Eye (tissue), 1 donor: ENCODE measurements at places on chromosomes 7 and 10.

DNA sequence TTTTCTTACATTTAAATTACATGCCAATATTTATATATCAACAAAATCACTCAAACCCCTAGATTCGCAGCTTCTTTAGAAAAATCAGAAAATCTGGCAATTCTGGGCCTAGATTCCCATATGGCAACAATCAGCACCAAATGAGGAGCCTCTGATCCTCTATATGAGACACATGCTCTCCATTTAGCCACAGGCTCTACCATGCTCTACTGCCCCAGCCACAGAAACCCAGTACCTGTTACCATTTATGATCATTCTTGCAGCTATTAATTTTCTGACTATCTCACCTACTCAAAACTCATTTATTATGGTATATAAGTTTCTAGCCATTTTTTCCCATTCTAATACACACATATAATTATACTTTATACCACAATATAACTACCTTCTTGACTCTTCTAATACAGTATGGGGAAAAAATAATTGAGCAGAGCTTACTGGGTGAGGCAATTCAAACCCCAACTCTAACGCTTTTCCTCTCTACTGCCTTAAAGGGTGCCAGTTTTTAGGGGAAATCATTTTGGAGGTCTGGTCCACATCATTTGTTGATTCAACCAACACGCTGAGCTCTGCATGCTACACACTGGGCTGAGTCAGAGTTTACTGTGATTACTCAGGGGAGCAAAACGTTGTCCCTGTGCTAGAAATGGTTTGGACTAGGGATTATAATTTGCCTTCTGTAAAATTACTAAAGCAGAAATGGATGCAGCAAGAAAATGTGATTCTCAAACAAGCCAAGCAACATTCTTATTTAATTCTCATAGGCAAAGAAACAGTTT lies 11.6 kb downstream of the PDLIM1 start:
- DNase-seq, result no peak

DNA sequence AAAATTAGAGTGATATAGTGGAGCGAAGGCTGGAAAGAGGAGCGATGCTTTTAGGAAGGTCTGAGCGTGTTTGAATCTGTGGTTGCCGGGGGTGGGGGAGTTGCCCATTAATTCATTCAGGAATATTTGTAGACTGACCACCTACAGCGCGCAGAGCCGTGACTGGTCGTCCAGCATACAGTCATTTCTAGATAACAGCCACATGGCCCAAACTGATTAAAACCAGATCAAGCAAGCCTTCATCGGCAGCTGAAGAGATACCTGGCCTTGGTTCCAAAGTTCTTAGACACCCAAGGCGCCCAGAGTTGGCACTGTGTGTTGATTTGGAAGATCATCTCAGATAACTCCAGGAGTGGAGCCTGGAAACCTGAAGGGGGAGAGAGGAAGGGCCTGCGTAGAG lies 1.7 kb downstream of the PROSER2 start:
- DNase-seq, result no peak

DNA sequence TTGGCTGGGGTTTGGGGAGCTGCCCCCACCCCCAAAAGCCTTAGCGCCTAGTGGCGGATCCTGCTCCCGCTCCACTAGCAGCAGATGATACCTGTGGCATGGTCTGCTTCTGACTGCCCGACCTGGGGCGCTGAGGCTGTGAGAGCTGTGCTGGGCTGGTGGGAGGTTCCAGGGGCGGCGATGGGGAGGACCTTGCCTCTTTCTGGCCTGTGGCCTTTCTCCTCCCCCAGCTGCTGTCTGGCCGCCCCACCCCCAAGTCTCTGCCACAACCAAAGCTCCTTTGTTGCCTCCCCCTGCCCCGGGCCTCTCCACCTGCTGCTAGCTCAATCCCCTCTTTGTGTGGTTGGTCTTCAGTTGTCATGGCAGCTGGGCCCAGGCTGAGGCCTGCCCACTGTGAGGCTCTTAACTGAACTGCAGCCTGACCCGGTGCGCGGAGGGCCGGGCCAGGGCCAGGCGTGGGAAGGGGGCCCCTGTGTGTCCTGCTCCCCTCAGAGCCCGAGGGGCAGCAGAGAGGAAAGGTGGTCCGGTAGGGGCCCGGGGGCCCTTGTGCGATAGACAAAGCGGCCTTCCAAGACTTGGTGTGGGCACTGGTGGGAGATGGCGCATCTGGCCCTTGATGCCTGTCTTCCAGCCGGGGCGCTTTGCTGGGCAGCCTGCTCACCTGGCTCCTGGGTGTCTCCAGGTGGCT lies 4.7 kb downstream of the ZNF775 start:
- DNase-seq, result peak; percentile 98

- no peak for DNase-seq
These were observed 349.0 kb downstream of the TNS3 start for GRCh38 chr7:47232751-47233412.

DNA sequence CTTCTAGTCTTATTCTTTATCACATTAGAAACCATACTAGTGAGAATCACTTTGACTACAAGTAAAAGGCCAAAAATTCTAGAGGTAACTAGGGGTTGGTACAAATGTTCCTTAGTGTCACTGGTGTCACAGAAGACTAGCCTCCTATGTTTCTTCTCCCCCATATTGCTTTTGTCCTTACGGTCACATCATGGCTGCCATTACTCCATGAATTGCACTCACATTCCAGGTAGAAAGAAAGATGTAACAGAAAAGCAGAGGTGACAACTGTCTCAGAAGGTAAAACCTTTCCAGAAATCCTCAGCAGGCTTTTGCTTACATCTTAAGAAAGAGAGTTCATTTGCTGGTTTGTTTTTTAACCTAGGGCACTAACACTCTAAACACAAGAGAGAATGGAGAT lies 42.9 kb downstream of the USP6NL start:
- no peak for DNase-seq

DNA sequence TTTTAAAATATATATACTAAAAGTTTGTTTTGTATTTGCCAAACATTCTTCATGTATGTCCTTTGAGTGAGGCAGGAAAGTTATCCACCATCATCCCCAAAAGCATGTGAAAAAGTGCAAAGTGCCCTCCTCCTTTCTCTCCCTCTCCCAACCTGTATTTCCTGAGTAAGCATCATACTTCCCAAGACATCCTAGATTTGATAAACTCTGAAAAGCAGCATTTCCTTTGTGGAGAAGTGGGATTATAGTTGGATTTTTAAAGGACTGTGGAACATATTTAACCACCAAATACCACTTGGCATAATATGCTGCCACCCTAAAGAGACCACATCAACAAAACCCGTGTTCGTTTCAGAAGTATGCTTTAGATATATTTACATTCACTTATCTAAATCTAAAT lies 36.9 kb downstream of the NET1 start:
- DNase-seq, result peak; percentile 38

DNA sequence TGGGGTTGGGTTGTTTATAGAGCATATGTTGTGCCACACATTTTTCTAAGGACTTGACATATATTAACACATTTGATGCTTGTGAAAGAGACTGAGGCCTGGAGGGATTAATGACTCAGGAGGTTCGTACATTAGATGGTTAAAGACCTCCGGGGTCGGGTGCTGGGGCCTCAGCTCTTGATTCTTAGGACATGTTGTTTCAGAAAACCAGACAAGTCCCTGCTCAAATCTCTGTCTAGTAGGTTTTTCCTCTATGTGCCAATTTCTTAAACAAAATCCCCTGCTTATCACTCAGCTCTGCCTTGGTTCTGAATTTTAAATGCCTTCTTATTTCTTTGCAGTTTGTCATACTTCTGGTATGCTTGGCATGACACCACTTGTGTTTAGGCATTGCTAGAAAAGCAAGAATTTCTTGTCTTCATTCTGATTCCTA lies 5.8 kb downstream of the UPP1 start:
- DNase-seq, result peak; percentile 21

GRCh38 chr7:39979406-39980073 lies 29.5 kb downstream of the CDK13 start:
- no peak for DNase-seq

GRCh38 chr7:67512481-67512880 lies 515.8 kb downstream of the TYW1 start:
- DNase-seq, result peak; percentile 88

GRCh38 chr10:122159141-122159970 lies 111.7 kb upstream of the BTBD16 start:
- DNase-seq, result peak; percentile 88

DNA sequence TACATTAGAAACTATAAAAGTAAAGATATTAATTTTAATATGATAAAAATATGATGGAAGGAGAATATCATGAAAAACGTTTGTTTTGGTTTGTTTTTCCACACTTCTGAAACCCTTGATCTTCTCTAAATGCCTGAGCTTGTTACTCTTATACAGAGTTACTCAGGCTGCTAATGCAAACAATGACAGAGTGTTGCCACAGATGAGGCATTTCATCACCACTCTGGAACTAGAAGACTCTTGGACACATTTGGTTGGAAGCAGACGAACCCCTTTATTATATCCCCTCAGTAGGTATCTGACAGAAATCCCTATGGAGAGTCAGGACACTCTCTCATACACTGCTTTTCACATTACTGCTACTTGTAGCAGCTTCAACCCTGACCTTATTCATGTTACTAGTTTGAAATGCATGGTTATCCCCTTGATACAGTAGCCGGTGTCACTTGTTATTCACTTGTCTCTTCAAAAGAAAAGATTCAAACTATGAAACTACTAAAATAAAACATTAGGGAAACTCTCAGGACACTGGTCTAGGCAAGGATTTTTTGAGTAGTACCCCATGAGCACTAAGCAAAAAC lies 66.9 kb downstream of the SEMA3C start:
- no peak for DNase-seq

GRCh38 chr7:27746978-27747377 lies 7.0 kb downstream of the TAX1BP1 start:
- DNase-seq, result no peak

DNA sequence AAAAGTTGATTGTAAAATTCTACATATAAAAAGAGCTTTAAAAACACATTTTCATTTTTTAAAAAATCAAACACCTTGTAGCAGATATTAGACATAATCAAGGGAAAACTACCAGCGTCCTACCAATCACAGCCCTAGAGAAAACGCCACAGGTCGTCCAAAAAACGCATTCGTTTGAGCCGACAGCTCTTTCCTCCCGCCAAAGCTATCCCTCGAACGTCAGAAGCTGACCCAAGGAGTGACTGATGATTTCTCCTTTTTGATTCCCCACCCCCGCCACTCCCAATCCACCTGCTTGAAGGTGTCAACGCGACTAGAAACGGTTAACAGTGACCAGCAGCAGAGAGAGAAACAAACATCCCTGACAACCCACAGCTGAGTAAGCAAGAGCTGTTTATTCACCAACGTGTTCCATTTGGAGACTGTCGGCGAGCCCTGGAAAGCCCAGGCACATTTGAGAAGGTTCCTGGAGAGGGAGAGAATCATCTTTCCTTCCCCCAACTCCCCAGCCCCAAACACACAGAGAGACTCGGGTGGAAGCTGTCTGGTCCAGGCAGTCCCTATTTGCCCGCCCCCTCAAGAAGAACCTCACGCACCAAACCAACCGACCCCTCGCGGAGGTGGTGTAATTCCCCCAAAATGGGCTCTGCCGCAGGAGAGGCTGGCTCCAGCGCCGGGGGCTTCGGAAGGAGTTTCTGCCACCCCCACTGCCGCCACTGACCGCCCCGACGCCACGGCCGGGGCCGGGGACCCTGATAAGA lies 622 bp downstream of the CPEB3 start:
- DNase-seq, result no peak

- peak; percentile 51 for DNase-seq
These were observed 904 bp downstream of the NPTX2 start for GRCh38 chr7:98617960-98618418.

- DNase-seq, result peak; percentile 77
These were observed 712.1 kb upstream of the NRP1 start for GRCh38 chr10:34046506-34047034.

- no peak for DNase-seq
These were observed 165.9 kb downstream of the DNAJB6 start for GRCh38 chr7:157502701-157503111.

GRCh38 chr7:27670676-27671075 lies 8.0 kb upstream of the HIBADH start:
- no peak for DNase-seq

GRCh38 chr10:109689785-109690184 lies 233.5 kb downstream of the XPNPEP1 start:
- DNase-seq, result no peak

GRCh38 chr7:28739128-28739527 lies 219.0 kb downstream of the TRIL start:
- no peak for DNase-seq

GRCh38 chr10:23975431-23975830 lies 233.5 kb upstream of the KIAA1217 start:
- DNase-seq, result no peak

- peak; percentile 67 for DNase-seq
These were observed 169.0 kb upstream of the TMEM229A start for GRCh38 chr7:124201768-124202349.

DNA sequence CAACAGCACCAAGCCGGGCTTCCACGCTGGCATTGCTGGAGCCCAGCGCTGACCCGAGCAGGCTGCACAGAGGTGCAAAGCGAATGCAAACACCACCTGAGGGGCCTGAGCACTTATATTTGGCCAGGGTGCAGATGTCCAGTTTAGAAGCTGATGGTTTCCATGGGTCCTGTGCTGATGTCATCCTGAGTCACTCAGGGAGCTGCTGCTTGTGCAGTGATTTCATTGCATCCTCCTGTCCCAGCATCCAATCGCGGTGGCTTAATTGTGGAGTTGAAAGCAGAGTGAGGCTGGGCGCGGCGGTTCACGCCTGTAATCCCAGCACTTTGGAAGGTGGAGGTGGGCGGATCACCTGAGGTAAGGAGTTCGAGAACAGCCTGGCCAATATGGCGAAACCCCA lies 410.2 kb upstream of the KLF6 start:
- no peak for DNase-seq
